ENCODE measurements at places on chromosomes 13 and 19.

DNA sequence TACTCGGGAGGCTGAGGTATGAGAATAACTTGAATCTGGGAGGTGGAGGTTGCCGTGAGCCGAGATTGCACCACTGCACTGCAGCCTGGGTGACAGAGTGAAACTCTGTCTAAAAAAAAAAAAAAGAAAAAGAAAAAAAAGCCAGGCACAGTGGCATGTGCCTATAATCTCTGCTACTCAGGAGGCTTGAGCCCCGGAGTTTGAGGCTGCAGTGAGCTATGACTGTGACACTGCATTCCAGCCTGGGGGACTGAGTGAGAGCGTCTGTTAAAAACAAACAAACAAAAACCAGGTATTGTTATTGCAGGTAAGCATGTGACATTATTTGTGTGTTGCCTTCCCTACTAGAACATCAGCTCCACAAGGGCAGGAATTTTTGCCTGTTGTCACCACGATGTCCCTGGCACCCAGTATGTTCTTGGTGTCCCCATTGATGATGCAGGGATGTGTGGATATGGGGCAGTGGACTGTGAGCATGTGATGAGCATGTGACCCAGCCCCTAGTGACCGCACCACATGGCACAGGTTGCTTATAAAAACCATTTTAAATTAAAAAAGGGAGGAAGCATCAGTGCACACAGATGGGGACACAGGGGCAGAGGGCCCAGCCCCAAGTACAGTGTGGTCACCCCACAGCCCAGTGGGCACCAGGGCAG, 1.6 kb upstream of the KANK2 start:
- DNase-seq = no peak

DNA sequence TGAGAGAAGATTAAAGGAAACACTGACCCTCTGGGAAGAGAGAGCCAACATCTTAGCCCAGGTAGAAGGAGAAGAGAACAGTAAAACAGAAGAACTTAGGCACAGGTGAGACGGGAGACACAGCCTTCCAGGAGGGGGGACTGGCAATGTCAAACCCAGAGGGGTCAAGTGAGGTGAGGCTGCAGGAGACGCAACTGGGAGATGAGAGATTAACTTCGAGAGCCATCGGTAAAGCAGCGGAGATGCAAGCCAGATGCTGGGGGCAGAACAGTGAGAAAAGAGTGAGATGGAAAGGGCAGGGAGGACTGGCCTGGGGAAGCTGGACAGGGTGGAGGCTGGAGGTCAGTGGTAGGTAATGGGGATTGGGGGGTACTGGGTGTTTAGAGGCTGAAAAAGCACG, 5.2 kb downstream of the INSR start:
- DNase-seq = no peak

- DNase-seq = no peak
These were observed 9.0 kb downstream of the EFNA2 start for GRCh38 chr19:1294688-1295087.

- no peak for DNase-seq
These were observed 60.5 kb downstream of the GADD45B start for GRCh38 chr19:2536461-2536860.

DNA sequence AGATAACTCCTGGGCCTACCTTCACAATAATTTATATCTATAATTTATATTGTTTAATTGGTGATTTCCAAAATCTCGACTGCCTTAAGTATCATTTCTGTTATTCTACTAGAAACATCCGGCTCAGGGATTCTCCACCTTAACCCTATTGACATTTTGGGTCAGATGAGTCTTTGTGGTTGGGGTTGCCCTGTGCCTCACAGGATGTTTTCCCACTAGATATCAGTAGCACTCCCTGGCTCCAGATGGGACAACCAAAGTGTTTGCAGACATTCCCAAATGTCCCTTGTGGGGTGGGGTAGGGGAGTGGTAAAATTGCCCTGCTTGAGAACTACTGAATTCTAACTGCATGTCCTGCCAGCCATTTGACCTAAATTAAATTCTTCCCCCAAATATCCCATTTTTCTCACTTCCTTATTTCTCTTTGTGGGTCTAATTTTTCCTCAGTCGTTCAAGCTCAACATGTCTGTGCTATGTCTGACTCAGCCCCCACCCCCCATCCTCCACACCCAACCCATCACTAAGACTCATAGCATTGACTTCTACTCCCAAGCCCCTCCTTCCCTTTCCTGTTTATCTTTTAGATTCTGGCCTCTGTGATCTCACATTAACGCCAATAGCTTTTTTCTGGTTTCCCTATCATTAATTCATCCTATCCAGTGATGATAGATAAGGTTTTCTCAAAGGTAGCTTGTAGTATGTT, 545.1 kb downstream of the EFNB2 start:
- DNase-seq = no peak

DNA sequence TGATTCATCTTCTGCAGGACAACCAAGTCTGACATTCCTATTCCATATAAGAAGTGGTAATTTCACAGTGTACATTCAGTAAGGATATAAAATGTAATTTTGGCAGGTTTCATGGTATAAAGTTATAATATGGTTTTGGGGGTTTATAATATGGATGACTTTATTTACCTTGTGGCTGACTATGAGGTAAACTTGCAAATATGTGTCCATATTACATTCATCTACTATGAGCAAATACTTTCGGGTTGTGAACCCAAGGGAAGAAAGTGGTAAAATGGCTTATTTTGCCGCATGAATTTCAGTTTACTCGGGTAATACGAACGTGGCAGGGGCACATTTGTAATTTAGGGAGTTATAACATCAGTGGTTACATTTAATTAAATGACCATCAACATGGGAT, 86.7 kb upstream of the TNFSF11 start:
- DNase-seq = no peak

GRCh38 chr19:46478356-46478986, 7.1 kb upstream of the PNMA8A start:
- DNase-seq = no peak

- DNase-seq = no peak
These were observed 58.4 kb downstream of the ENOX1 start for GRCh38 chr13:43728421-43728820.

Measured in HuH-7.5 (cell line).